Pancreas (tissue), 10 donors: ENCODE measurements at places on chromosomes 2 and 18. TPM values are rescaled to one million over a fixed set of nuclear protein-coding genes. Genes with fewer than 3 reads are reported as not detected.

GRCh38 chr18:2627821-2628276, 27.7 kb upstream of the SMCHD1 start:
- DNase-seq, result no peak

DNA sequence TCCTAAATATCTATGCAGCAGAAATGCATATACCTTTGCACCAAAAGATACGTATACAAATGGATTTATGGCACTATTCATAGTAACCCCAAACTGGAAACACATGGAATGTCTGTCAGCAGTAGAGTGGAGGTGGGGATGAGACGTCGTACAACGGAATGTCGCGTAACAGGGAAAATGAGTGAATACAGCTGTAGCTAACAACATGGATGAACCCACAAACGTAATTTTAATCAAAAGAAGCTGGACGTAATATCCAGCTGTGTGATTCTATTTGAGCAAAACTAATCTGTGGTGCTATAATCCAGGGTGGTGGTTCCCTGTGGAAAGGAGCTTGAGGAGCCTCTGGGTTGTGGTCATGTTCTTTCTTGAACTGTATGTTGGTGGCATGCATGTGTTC, 89.9 kb downstream of the MTA3 start:
- no peak for DNase-seq

IL36A gene
- not detected for total RNA-seq

KRTCAP3 gene
- 28.3 TPM for total RNA-seq

PRR30 gene
- total RNA-seq, result not detected

RAX gene
- not detected for total RNA-seq
